NCI-H187 treated with DMSO at 0.1 percent for 48 hours (cell line): ENCODE measurements at places on chromosomes 3 and 15.

GRCh38 chr3:149352556-149352955 is 19.1 kb upstream of the TM4SF18 start:
- DNase-seq: no peak

GRCh38 chr3:127844326-127844942 is 22.1 kb upstream of the MGLL start:
- DNase-seq: no peak

DNA sequence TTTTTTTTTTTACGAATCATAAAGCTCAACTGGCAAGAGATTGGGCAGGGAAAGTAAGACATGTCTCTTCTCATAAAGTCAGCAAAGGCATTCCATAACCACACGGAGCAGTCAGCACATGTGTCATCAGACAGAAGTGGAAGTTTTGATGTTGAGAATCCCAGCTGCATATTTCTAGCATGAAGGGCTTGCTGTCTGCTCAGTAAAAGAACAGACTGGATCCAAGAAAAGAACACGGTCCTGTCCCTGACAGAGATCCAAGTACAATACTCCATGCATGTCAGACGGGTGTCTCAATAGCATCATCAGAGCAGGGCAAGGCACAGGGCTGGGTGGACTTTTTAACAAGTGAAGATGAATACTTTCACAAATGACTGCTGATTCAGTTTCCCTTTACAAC is 38.2 kb downstream of the ABI3BP start:
- no peak for DNase-seq

- DNase-seq: no peak
These were observed 26.5 kb upstream of the UTS2B start for GRCh38 chr3:191356631-191357439.

GRCh38 chr3:61299343-61300005 is 48.2 kb upstream of the FHIT start:
- no peak for DNase-seq

DNA sequence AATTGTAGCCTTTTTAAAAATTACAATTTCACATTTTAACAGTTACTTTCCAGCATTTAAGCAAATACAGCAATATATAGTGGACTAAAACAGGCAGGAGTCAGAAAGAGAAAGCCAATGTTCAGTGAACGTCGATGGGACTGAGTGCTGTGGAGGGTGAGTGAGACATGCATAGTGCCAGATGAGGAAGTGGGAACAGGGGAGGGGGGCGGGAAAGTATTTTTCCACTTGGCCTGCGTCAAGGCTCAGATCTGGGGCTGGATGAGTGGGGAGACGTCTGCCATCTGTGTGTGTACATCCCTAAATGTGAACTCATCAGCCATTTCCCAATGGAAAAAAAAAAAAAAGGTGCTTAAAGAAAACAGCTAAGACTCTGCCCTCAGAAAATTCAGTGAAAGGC is 19.2 kb upstream of the RAD18 start:
- no peak for DNase-seq

DNA sequence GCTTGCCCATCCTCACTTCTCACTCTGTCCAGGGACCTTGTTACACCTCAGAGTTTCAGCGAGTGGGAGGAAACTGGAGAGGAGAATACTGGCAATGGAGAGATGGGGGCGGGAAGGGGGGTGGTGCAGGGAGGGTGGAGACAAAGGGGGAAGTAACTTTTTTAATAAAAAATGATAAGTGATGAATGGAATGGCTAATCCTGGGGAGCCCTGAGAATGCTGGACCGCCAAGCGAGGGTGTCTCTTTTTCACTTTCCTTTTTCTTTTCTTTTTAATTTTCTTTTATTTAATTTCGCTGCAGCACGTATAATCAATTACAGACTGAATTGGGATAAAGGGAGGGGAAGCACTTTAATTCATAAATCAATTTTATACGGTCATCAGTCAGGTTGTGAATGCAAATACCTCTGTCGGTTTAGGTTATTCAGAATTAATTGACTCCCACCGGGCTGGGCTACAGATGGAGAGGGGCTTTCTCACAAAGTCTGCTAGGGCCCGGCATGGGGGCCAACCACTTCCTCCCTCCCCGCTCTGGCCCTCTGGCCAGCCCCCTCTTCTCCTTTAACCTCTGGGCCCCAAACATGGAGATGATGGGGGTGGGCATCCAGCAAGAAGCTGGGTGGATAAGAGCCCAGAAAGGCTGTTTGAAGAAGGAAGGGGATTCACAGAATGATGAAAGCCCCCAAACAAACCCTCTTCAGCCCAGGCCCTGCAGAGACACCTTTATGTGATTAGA is 106.8 kb upstream of the BOC start:
- no peak for DNase-seq
